ENCODE measurements at places on chromosomes 1 and 21. TPM values are rescaled to one million over a fixed set of nuclear protein-coding genes. Genes with fewer than 3 reads are reported as not detected.

RSPO1 gene
- not detected for total RNA-seq

CNIH3 gene
- 2.0 TPM for total RNA-seq

ATXN7L2 gene
- total RNA-seq: 1.7 TPM

STUM gene
- not detected for total RNA-seq

FCGR2B gene
- not detected for total RNA-seq

NEK2 gene
- total RNA-seq: 35.0 TPM

CCDC27 gene
- total RNA-seq: not detected

BATF3 gene
- total RNA-seq: 1.6 TPM

Data from IMR-90 (cell line).